HCT116 (cell line): ENCODE measurements at places on chromosomes 1 and 21.

DNA sequence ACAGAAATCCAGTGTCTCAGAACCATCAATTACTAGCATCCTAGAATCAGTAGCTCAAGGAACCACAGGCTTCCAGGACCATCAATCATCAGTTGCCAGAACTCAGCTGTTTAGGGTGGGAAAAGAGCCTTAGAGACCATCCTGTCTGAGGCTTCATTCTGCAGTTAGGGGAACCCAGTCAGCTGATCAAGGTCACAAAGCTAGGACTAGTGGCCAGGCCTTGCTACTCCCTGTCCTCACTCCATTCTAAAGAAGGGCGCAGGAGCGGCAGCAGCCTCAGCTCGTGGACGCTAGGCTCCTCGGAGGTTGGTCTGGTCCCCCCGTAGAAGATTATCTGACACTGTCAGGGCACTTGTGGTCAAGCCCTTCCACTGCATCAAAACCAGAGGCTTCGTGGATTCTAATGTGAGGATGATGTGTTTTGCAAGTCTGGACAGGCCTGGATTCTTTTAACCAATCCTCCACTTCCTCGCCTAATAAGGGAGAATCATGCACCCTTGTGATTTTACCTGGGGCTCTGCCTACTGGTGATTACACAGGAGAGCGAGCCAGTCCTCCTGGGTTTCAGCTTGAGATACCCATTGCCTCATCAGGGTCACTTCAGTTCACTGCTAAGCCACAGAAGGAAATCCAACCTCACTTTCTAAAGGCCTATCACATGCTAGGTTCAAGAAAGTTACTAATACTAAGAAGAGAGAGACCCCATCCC, 41.7 kb upstream of the IFFO2 start:
- DNase-seq: no peak

DNA sequence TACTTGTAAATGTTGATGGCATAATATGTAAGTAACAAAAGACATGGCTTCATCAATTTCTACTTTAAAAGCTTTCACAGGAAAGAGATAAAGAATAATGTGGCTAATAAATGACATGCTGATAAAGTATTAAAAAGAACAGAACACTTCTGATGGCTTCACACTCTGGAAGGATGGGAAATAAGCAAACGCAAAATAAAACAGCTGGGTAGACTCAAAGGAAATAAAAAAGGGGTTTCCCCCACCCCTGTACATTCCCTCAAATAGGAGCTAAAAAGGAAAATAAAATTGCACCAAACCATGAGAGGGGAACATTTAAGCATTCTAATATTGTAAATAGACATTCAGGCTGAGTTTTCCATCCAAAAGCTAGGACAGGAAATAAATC, 27.0 kb upstream of the DYRK1A start:
- no peak for DNase-seq

- peak; percentile 21 for DNase-seq
Observed at GRCh38 chr1:206608108-206608698, 4.1 kb downstream of the EIF2D start.

- no peak for DNase-seq
Observed at GRCh38 chr1:226100436-226101391, 38.2 kb downstream of the H3-3A start.

GRCh38 chr1:224799083-224799482, 130.4 kb upstream of the DNAH14 start:
- DNase-seq: no peak

DNA sequence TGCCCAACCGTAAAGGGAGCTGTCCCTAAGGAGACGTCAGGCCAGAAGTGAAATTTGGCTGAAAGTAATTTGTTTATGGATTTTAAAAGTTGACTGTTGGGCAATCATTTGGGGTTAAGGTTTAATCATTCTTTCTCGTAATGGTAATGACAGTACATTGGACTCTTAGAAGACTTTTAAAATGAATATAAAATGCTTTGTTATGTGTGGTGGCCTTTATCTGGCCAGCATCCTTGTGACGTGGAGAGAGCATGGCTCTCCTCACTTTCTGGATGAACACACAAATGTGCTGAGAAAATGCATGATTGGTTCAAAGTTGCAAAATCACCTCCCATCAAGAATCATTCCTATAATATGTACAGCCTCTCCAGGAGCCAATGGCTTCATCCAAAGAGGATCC, 160.2 kb downstream of the DHRS3 start:
- no peak for DNase-seq

- DNase-seq: no peak
Observed at GRCh38 chr1:230853731-230854130, 14.6 kb downstream of the C1orf198 start.

- DNase-seq: no peak
Observed at GRCh38 chr1:172400722-172401105, 19.8 kb upstream of the C1orf105 start.

- DNase-seq: no peak
Observed at GRCh38 chr1:94739521-94740061, 80.6 kb upstream of the SLC44A3 start.

- no peak for DNase-seq
Observed at GRCh38 chr1:192824511-192824910, 15.7 kb downstream of the RGS2 start.

DNA sequence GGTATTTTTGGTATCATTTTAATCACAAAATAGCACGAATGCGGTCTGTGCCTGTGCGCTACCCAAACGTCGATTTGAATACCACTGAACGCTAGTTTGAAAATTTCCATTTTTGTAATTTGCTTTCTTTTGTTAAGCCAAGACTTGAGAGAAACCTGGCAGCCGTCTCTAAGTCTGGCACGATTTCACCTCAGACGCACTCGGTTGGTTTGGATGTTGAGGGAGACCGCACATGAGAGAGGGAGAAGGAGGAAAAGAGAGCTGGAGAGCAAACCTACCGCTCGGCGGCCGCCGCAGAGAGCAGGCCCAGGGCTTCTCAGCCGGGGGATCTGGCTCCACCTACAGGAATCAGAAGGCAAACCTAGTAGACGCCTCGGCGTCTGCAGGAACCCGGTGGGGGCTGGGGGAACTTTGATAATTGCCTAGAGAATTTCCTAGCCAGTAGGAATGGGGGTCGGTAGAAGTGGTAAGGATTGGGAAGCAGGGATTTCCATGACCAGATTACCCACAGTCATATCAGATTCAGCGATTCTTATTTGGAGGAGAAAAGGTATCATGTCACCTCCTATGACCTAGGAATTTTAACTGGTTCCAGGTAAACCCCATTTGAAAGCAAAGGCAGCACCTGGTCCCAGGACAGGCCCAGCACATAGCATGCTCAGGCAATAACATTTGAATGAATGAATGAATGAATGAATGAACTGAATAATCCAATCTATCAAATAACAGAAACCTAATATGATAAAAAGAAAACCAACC, 83.2 kb downstream of the TM2D1 start:
- DNase-seq: peak; percentile 35

GRCh38 chr1:145927916-145928643, 796 bp upstream of the RBM8A start:
- no peak for DNase-seq

DNA sequence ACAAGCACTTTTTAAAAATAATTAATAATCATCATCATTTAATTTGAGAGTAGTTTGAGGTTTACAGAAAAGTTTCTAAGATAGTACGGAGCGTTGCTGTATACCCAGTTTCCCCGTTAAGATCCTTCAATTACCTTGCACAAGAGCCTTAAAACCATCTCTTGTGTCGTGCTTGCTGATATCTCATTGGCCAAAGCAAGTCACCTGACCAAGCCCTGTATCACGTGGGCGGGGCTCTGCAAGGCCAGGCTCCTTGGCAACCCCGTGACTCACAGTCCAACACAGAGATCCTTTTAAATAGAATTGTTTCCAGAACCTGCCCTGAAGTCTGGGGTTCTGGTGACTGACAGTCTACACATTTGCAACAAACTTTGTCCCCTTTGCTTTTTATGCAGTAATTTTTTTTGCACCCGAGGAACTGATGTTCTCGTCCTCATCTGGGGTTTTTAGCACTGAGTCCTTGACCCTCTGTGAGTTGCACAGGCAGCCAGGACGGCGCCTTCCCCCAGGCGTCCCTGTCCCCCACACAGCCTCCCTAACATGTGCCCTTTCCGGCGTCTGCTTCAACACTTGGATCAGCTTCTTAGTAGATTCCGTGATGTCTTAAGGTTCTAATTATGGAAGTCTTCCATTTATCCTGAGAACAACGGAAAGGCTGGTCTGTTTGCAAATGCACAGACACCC, 183.3 kb upstream of the TMEM51 start:
- DNase-seq: peak; percentile 76

DNA sequence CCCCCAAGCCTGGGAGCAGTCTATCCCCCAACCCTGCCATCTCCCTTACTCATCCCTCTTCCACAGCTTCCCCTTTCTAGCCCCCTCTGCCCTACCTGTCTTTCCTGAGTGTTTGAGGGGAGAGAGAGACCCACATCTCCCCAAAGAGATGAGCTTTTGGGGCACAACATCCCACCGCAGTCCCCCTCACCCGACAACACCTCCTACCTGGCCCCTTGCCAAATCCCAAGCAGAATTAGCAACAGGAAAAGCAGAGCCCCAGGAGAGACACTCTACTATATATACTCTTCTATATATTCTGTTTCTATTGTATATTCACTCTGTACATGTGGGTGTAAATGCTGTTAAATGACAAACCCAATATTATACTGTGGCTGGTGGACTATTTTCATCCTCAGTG, 9.9 kb upstream of the KCNC4 start:
- DNase-seq: no peak

DNA sequence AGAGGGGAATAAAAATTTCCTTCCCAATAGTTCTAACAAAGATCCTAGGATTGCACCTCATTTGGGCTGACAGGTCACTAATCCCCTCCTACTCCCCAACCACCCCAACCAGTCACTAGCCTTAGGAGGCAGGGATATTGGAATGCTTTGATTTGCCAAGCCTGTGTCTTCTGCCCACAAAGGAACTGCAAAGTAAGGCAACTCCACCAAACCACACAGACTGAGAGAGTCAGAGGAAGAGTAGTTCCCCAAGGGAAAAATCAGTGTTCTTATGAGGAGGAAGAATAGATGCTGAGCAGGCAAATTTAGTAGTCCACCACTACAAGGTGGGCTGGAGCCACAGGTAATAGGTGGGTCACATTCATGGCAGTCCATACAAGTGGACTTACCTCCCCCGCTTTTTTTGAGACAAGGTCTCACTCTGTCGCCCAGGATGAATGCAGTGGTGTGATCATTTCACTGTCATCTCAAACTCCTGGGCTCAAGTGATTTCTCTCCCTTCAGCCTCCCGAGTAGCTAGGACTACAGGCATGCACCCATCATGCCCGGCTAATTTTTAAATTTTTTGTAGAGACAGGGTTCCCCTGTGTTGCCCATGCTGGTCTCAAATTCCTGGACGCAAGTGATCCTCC, 3.7 kb upstream of the TMEM39B start:
- DNase-seq: no peak

DNA sequence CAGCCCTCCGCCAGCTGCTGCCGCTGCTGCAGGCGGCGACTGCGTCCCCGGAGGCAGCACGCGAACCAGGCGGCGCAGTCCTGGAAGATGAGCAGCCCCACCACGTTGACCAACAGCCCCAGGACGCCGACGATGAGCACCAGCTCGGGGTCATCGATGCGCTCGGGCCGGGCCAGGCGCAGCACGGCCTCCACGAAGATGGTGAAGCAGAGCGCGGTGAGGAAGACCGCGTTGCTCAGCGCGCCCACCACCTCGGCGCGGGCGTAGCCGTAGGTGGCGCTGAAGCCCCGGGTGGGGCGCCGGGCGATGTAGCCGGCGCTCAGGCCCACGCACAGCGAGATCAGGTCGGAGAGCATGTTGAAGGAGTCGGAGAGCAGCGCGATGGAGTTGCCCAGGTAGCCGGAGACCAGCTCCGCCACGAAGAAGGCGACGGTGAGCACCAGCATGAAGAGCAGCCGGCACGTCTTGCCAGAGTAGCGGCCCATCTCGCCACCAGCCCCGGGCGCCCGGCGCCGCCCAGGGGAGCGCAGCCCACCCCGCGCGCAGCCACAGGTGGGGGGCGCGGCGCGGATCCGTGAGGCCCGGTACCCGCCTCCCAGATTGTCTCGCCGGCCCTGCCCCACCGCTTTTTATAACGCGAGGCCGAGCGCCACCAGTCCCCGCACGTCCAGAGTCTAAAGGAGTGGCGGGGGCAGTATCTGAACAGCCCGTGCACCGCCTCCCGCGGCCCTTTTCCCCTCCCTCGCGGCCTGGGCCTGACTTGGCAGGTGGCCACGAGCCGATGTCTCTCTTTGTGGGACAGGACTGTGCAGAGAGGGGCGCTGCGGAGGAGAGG, at the start of gene SLC30A10:
TSS of gene SLC30A10 (minus strand) at position 602 of the 835 bp plus-strand sequence. CDS start at position 485, 117 bp downstream.
- no peak for DNase-seq

DNA sequence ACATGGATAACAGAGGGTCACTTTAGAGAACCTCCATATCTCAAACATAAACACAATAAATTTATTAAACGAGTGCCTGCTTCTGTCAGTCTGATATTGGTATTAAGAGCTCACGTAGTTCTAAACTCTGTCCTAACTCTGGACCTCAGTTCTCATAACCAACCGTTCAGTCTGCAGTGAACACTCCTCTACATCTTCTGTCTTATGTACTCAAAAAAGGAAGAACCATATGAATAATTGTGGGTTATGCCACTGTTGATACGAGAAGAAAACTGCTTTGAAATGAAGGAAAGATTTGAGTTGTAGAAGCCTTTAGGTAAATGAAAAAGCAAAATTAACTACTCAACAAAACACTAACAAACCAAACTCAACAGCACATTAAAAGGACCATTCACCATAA, 53.7 kb downstream of the DPYD start:
- DNase-seq: no peak

DNA sequence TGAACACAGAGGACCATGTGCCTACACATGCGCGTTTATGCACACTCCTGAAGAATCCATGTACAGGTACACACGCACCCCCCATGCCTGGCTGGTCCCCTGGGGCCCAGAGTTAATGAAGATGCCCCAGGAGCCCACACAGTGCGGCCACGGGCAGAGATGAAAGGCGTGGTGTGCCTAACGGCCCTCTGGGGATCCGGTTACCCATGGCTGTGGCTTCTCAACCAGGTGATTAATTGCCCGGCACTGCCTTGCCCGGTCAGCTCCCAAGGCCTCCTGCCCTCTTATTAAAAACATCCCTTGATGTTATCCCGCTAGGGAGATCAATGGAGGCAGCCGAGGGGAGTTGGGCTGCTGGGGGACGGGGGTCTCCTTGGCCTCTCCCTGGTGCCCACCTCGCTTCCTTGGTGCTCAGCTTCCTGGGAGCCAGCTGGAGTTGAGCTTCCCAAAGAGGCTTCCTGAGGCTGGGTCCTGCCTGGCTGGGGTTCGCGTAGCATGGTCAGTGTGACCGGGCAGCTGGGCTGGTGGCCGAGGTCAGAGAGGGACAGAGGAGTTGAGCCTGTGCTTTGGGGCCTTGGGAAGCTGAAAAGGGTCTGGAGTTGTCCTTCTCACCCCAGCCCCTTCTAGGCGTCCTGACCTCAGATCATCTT, 75.0 kb upstream of the WNT4 start:
- DNase-seq: no peak

DNA sequence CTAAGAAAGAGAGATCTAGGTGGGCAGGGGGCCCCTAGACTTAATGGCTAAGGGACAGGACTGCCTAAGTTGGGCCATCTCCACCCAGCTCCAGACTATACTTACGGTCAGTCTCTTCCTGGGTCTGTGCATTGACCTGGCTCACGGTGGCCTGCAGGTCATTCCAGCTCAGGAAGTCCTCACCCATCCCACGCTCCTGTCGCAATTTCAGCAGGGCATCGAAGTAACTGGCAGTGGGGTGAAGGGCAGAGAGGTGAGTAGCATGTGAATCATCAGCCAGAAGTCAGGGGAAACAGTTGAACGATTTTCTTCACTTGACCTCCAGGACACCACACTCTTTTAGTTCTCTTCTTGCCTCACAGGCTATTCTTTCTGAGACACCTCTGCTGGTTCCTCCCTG, 20.5 kb downstream of the IQGAP3 start:
- DNase-seq: peak; percentile 23
